ENCODE measurements at places on chromosomes 5 and 9.

DNA sequence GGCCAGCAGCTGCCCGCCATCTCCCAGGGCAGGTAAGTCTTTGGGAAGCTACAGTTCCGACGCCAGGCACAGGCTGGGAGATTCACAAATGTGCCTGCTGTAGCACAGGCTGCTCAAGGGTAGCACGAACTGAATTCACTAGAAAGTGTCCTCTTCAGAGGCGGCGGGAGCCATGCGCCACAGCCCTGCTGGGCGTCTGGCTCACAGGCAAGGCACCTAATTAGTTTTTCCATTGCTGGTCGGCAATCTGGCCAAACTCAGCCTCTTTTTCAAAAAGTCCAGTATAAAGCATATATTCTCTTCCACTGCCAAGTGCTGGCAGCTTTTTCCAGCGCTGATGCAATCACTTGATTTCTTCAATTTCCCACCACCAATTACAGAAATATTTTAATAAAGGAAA is 128.9 kb upstream of the RAPGEF1 start:
- no peak for DNase-seq

DNA sequence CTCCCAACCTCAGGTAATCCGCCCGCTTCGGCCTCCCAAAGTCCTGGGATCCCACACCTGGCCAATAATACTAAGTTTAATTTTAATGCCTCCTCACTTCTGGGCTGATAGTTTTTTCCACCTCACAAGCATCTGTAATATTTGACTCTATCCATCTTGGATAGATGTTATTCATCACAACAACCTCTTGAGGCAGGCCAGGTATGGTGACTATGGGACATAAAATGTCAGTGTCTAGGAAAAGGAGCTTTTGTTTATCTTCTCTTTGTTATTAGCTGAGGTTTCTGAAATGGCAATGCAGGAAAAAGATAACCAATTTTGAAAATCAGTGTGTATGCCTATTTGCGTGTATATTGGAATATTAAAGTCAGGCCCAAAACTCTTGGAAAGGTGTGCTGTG is 1.2 kb upstream of the CCDC69 start:
- no peak for DNase-seq

DNA sequence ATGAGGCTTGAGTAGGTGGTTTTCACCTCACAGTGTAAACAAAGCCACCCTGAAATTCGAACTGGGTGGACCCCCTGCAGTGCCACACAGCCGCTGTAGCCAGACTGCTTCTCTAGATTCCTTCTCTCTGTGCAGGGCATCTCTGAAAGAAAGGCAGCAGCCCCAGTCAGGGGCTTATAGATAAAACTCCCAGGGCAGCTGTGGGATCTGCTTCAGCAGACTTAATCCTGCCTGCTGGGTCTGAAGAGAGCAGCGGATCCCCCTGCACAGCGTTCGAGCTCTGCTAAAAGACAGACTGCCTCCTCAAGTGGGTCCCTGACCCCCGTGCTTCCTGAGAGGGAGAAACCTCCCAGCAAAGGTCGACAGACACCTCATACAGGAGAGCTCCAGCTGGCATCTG is 71.4 kb downstream of the CARTPT start:
- DNase-seq: no peak

DNA sequence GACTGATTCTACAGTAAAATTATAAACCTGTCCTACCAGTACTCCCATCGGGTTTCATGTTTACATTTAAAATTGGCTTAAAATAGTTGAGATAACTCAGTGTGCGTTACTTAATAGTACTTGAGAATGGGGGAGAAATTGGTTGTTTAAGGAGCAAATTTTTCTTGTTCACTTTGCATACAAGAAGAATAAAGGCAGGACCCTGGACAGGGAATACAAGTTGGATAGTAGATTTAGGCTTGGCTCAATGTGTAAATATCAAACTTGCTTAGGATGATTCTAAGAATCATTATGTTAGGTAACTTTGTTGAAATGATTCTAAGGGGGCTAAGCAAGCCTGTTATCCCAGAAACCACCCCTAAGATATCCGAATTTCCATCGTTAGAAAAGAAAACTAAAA is 448.4 kb upstream of the TLE4 start:
- DNase-seq: no peak

- DNase-seq: no peak
Observed at GRCh38 chr9:133494636-133495326, 15.9 kb upstream of the SLC2A6 start.

DNA sequence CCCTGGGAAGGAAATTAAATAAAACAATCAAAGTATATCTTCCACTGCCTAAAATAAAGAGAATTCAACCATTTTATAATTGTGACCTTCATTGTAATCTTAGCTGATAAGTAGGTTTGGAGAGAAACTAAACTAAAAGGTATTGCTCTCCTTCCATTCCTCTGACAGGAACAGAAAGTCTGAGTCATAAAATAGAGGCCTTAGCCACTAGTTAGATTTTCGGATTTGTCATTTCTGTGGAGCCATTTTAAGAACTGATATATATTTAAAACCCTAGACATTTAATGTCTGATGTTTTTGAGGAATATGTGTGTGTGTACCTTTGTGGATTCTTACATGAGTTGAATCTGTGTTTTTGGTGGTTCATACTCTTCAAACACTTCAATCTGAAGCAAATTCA is 11.8 kb upstream of the TMC1 start:
- no peak for DNase-seq

- DNase-seq: no peak
Observed at GRCh38 chr9:36438536-36439236, 38.6 kb upstream of the RNF38 start.

GRCh38 chr5:126884269-126884819 is 107.4 kb downstream of the LMNB1 start:
- DNase-seq: no peak

DNA sequence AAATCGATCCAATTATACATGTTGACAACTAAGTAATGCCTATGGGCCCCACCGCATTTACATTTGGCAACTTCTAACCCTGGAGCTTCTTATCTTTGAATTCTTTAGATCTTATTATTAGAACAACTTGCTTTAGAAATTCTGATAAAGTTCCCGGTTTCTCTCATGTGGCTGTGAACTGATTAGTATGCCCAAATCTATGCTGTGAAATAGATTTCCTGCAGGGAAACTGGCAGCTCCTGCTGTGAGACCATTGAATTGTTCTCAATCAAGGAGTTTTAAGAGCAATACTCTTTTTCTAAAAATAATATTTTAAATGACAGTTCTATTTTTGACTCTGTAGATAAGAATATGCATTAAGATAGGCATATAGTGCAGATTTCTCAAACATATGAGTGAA is 177.5 kb downstream of the GABRB2 start:
- DNase-seq: no peak
